Stimulated activated CD8-positive, alpha-beta memory T cell treated with anti-CD3 and anti-CD28 coated beads, Interleukin-7, amount 100 ng/mL, for 1 hour (primary cell): ENCODE measurements at places on chromosomes 11 and 22.

DNA sequence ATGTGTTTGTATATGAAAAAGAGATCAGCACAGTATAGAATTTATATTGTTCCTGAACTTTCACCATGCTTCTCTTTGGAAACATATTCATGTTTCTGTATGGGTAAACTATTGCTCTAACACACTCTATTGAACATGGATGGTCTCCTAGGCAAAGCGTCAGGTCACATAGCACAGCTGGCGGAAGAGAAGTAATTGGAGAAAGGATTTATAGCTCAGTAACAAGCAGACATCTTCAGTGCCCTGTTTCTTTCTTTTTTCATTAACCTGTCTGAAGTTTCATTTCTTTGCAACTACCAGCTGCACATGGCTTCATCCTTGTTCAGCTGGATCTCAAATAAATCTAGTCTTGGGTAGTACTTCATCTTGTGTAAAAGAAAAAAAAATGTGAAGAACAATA is 84.4 kb upstream of the TRPC6 start:
- DNase-seq: no peak

DNA sequence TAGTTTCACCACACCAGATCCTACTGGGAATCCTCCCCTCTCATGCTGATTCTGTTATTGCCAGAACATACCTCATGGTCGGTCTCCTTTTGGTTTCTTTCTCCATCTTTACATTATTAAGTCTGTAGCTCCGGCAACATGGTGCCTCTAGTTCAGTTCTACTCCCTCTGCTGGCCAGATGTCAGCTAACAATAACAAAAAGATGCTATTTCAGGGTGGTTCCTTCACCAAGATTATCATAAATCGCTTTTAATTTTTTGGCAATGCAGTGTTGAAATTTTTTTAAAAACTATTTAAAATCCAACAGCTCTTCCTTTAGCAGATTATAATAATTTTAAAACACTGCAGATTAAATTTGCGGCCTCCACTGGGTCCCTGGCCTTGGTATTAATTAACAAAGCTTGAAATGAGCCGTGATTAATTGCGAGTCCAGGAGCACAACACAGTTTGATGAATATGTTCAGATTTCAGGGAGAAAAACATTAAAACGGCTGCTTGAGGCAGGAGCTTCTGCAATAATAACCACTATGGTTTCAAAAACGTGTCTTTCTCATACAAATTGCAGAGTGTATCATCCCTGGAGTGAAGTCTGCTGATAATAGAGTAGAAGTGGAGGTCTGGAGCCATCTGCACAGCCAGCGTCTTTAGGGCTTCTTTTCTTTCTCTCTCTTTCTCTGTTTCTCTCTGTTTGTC is 492.9 kb upstream of the KIRREL3 start:
- DNase-seq: no peak

- no peak for DNase-seq
Measured at GRCh38 chr11:82183346-82183745, 550.3 kb downstream of the FAM181B start.

DNA sequence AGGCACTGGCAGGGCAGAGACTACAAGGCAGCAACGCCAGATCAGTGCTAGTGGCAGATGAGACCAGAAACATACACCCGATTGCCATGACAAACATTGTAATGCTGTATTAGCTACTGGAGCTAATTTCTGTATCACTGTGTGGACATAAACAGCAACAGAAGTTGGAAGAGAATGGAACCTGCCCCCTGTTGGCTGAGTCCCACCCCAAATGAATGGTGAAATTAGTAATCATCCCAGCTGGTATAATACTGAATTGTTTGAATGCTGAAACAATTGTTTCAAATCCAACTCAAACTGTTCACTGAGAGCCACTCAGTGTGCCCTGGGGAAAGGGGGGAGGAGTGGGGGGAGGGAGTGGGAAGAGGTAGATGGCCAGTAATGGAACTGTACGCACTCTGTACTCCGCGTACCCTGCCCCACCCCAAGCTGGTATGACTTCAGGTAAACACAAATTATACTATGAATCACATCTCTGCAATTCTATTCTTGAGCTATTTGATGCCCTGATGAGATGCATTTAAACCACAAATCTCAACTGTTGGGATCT is 11.2 kb upstream of the BIRC3 start:
- no peak for DNase-seq

GRCh38 chr11:44446366-44446762 is 119.1 kb upstream of the CD82 start:
- no peak for DNase-seq

GRCh38 chr11:105574974-105575373 is 34.9 kb upstream of the GRIA4 start:
- DNase-seq: no peak

GRCh38 chr11:132347156-132348090 is 977.0 kb downstream of the NTM start:
- DNase-seq: no peak

DNA sequence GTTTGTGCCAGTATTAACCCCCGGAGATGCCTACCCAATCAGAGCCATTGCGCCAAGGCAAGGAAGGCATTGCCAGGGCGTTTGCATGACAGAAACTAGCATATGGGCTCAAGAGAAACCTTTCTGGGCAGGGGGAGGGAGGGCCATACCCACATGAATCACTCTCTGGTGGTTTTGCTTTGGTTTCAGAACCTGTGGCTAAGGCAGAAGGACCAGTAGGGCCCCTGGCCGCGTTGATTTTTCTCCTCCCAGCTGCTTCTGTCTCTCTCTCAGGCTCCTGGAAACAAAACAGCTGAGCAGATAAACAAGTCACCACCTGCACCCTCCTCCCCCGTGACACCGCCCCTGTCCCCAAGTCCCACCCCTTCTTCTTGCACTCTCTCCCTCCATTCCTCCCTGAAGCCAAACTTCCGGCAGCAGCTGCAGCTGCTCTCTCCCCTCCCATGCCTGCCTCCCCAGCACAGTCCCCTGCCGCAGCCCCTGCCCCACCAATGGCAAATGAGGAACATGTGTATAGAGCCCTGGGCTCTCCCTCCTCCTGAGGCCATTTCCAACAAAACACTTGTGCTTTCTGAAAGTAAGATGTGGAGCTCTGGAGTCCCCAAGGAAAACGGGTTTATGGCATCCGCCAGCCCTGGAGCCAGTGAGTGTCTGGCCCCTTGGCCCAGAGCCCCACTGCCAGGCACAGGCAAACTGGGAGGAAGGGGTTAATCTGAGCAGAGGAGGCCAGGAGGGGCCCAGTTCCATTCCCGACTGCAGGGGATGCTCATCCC is 39.0 kb upstream of the ADA2 start:
- no peak for DNase-seq

- DNase-seq: no peak
Measured at GRCh38 chr11:128417607-128418324, 169.6 kb downstream of the ETS1 start.
